ENCODE measurements at places on chromosomes 2 and 18. TPM values are rescaled to one million over a fixed set of nuclear protein-coding genes. Genes with fewer than 3 reads are reported as not detected.

- H3K4me1 ChIP-seq = no peaks in the 10 kb centered on the region
- no peaks in the 10 kb centered on the region for H3K36me3 ChIP-seq
- DNase-seq = no peak
- H3K27me3 ChIP-seq = no peaks in the 10 kb centered on the region
Measured at GRCh38 chr18:45441110-45441847, 174.0 kb upstream of the SLC14A2 start.

DNA sequence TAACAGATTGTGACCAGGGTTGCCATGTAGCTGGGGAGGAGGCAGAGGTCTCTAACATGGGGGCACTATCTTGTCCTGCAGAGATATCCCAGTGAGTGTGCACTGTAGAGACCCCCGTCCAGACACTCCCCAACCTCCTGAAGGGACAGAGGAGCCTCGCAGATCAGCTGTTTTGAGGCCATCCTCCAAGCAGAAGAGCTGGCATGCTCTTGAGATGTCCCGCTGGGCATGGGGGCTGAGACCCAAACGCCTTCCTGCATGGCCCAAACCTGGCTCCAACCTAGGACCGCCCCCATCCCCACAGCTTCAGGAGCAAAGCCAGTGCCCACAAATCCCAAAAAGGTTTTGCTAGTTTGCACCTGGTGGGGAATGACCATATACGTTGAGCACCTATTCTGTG is 2.7 kb upstream of the SLC66A3 start:
- peaks cover 6% of the 10 kb centered on the region for H3K27me3 ChIP-seq
- H3K36me3 ChIP-seq = no peaks in the 10 kb centered on the region
- peaks cover 6% of the 10 kb centered on the region for H3K4me1 ChIP-seq
- no peak overlapping the region for H3K27ac ChIP-seq
- no peak overlapping the region for H3K4me3 ChIP-seq
- DNase-seq = no peak

DNA sequence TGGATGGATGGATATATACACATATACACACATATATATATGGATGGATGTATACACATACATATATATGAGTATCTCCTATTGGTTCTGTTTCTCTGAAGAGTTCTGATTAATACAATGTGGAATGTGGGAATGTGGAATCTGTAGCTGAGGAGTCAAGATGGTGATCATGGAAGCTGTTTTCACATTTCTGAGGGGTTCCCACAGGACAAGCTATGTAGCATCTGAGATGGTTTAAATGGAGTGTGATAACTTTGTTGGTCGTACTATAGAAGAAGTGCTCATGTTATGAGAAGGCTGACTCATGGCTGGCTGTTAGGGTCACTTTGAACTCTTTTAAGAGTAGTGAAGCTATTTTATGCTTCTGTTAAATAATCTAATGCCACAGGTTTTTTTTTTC is 279.7 kb downstream of the MEIS1 start:
- no peaks in the 10 kb centered on the region for H3K36me3 ChIP-seq
- DNase-seq = no peak
- H3K27ac ChIP-seq = no peak overlapping the region
- H3K27me3 ChIP-seq = no peaks in the 10 kb centered on the region
- H3K4me3 ChIP-seq = no peak overlapping the region

DNA sequence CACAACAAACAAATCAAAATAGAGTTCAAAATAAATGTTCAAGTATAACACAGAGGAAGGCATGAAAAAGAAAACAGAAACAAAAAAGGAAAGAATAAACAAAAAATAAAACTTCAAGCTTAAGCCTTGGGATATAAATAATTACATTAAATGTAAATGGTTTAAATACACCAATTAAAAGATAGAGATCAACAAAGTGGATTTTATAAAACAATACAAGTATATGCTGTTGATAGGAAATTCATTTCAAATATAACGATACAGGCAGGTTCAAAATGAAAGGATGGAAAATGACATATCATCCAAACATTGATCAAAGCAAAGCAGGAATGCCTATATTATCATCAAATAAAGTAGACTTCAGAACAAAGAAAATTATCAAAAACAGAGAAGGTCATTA is 16.7 kb downstream of the EXOC6B start:
- H3K27me3 ChIP-seq = no peaks in the 10 kb centered on the region
- no peak overlapping the region for H3K4me3 ChIP-seq
- H3K4me1 ChIP-seq = peaks cover 6% of the 10 kb centered on the region
- peaks cover 23% of the 10 kb centered on the region for H3K36me3 ChIP-seq
- DNase-seq = no peak
- no peak overlapping the region for H3K27ac ChIP-seq

DNA sequence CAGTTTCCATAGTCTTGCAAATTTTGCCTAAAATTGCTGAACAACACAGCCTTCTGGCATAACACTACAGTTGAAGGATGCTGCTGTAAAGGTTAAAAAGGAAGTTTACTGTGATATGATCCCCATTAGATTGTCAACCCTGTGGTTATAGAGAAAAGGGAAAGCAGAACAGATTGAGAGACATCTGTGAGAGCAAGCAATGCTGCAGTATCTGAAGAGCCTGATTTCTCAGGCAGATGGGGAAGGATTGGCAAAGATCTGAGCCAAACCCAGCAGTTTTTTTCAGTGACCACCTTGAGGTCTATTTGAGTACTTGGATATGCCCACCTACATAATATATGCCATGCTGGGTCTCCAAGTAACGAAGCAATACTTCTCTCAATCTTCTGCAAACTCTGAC is 8.5 kb upstream of the ST8SIA3 start:
- no peak overlapping the region for H3K4me3 ChIP-seq
- no peaks in the 10 kb centered on the region for H3K4me1 ChIP-seq
- no peaks in the 10 kb centered on the region for H3K36me3 ChIP-seq
- peaks cover 3% of the 10 kb centered on the region for H3K27me3 ChIP-seq

DNA sequence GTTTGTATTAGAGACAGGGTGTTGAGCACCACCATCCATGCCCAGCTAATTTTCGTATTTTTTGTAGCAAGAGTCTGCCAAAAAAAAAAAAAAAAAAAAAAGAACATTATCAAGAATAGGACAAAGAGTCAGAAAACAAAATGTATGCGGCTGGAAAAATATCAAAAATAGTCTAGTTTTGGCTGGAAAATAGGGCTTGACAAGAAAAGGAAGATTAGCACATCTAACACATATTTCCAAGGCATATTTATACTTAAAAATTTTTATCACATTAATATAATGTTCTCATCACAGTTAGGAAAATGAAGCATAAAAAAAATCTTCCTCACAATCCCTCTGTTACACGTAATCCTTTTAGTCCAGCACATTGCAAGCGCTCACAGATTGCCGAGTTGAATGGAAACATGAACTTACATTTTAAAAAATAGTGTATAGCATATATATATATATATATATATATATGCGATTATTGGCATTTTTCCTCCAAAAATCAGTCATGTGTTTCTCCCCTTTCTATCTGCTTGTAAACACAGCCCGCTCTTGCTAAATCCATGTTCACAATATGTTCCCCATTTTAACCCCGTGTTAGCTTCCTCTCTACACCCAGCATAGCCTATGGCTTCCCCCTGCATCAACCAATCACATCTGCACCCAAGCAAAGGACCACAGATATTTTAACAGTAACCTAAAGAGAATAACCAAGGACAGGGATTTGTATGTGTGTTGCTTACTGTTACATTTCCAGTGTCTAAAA is 183.0 kb downstream of the AFF3 start:
- no peak overlapping the region for H3K4me3 ChIP-seq
- DNase-seq = no peak
- no peaks in the 10 kb centered on the region for H3K36me3 ChIP-seq
- no peaks in the 10 kb centered on the region for H3K4me1 ChIP-seq
- H3K27me3 ChIP-seq = peaks cover 7% of the 10 kb centered on the region
- no peak overlapping the region for H3K27ac ChIP-seq

GRCh38 chr2:141075753-141076152 is 1055.1 kb downstream of the LRP1B start:
- no peak overlapping the region for H3K4me3 ChIP-seq
- DNase-seq = no peak
- no peak overlapping the region for H3K27ac ChIP-seq
- H3K36me3 ChIP-seq = no peaks in the 10 kb centered on the region
- H3K4me1 ChIP-seq = no peaks in the 10 kb centered on the region

DNA sequence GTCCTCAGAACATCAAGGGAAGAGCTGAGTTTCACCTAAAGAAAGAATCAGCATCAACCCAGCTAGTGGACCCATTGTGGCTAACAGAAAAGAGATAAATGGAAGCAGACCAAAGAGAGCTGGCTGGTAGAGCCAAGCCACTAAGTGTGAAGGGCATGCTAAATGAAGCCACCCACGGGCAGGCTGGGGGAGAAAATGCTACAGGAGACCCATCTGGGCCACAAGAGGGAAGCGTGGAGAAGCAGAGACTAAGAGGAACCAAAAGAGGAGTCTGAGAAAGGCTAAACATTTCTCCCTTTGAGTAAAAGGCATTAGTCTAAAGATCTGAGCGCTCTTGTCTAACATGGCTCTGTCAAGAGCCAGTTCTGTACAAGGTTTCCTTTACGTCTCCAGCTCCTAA is 15.8 kb downstream of the CWC22 start:
- H3K4me1 ChIP-seq = peaks cover 22% of the 10 kb centered on the region
- no peak for DNase-seq

- DNase-seq = no peak
- H3K27me3 ChIP-seq = peaks cover 18% of the 10 kb centered on the region
Measured at GRCh38 chr18:59379772-59380522, 20.9 kb upstream of the LMAN1 start.

- peak overlapping the region; percentile 95 for H3K27ac ChIP-seq
- H3K27me3 ChIP-seq = no peaks in the 10 kb centered on the region
- peak overlapping the region; percentile 98 for H3K4me3 ChIP-seq
- H3K4me1 ChIP-seq = peaks cover 63% of the 10 kb centered on the region
Measured at GRCh38 chr18:77130229-77131099, 2.1 kb downstream of the MBP start.

GRCh38 chr2:237923481-237924163 is 43.2 kb upstream of the UBE2F start:
- H3K36me3 ChIP-seq = peaks cover 2% of the 10 kb centered on the region
- no peaks in the 10 kb centered on the region for H3K27me3 ChIP-seq
- H3K27ac ChIP-seq = no peak overlapping the region
- H3K4me3 ChIP-seq = peak overlapping the region; percentile 53
- H3K4me1 ChIP-seq = peaks cover 13% of the 10 kb centered on the region

- no peak overlapping the region for H3K27ac ChIP-seq
- H3K27me3 ChIP-seq = peaks cover 2% of the 10 kb centered on the region
- H3K4me1 ChIP-seq = no peaks in the 10 kb centered on the region
- H3K36me3 ChIP-seq = no peaks in the 10 kb centered on the region
- H3K4me3 ChIP-seq = no peak overlapping the region
Measured at GRCh38 chr18:31050635-31051034, 8.1 kb upstream of the DSC3 start.

- no peaks in the 10 kb centered on the region for H3K4me1 ChIP-seq
- no peak for DNase-seq
- no peak overlapping the region for H3K27ac ChIP-seq
- no peaks in the 10 kb centered on the region for H3K27me3 ChIP-seq
- no peak overlapping the region for H3K4me3 ChIP-seq
Measured at GRCh38 chr2:117943013-117943672, 70.7 kb downstream of the CCDC93 start.

DNA sequence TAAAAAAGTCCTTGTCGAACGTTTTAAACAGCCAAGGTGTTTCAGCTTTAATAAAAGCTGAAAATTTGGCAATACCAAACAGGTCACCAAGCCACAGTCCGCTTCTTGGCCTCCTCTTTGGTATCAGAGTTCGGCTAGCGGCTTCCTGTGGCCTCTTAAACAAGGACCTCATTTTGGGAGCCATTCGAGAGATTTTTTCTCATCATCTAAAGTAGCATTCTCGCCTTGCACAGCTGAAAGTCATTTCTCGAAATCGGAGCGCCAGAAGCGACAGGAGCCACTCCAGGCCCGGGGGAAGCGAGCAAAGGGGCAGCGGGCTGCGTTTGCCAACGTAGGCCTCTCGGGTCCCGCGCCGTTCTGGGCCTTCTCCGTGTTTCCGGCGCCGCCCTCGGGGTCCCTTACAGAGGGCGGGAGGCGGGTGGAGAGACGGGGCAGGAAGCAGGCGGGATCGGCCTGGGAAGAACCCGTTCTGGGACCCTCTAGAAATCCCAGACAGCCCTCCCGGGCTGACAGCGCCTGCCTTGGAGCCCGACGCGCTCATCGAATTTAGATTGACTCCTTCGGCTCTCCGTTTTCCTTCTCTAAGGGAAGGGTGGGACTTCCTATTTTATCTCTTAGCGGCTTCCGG is 522 bp upstream of the ZNF407 start:
- no peaks in the 10 kb centered on the region for H3K27me3 ChIP-seq
- H3K27ac ChIP-seq = peak overlapping the region; percentile 92
- DNase-seq = peak; percentile 83
- H3K4me3 ChIP-seq = peak overlapping the region; percentile 92

GRCh38 chr18:45771587-45772480 is 47.9 kb downstream of the SLC14A1 start:
- H3K27me3 ChIP-seq = peaks cover 48% of the 10 kb centered on the region
- DNase-seq = no peak
- peaks cover 19% of the 10 kb centered on the region for H3K4me1 ChIP-seq
- H3K27ac ChIP-seq = no peak overlapping the region
- H3K36me3 ChIP-seq = peaks cover 2% of the 10 kb centered on the region
- no peak overlapping the region for H3K4me3 ChIP-seq

DNA sequence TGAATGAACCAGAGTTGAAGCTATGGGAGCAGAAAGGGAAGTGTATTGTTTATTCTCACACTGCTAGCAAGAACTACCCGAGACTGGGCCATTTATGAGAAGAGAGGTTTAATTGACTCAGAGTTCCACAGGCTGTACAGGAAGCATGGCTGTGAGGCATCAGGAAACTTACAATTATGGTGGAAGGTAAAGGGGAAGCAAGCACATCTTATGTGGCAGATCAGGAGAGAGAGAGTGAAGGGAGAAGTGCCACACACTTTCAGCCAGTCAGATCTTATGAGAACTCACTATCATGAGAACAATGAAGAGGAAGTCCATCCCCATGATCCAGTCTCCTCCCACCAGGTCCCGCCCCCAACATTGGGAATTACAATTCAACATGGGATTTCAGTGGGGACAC is 383.2 kb upstream of the SLC14A2 start:
- no peak overlapping the region for H3K4me3 ChIP-seq
- no peak overlapping the region for H3K27ac ChIP-seq
- no peaks in the 10 kb centered on the region for H3K4me1 ChIP-seq
- no peaks in the 10 kb centered on the region for H3K36me3 ChIP-seq
- no peak for DNase-seq

DNA sequence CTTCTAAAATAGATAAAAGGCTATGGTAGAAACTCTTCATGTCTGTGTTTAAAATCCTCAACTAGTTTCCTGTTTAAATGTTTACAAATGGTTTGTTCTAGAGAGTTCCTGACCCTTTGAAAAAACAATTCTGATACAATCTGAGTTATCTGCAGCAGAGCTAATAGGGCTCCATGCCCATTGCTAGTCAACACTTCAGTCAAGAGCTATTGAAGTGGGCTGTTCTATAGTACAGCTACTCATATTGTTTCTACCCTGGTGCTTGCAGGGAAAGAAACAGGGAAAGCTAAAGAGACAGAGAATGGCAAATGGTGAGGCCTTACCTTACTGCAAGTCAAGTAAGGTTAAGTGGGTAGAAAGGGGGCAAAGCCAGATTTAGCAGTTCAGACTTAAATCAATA is 112.3 kb upstream of the CAVIN2 start:
- H3K4me1 ChIP-seq = no peaks in the 10 kb centered on the region
- peaks cover 11% of the 10 kb centered on the region for H3K27me3 ChIP-seq
- no peak overlapping the region for H3K27ac ChIP-seq
- H3K36me3 ChIP-seq = no peaks in the 10 kb centered on the region
- DNase-seq = no peak

Gene CHST10
- 6.4 TPM for total RNA-seq

Gene RETREG2
- 129 TPM for total RNA-seq

Gene DYNC1I2
- total RNA-seq = 46.3 TPM

Gene LYPD1
- not detected for total RNA-seq

Gene PROKR1
- total RNA-seq = not detected

Gene TMEFF2
- not detected for total RNA-seq

Gene CFAP221
- not detected for total RNA-seq

Gene RTP5
- total RNA-seq = 0.60 TPM

Gene APLF
- total RNA-seq = 4.6 TPM

Gene PSTPIP2
- total RNA-seq = 12.6 TPM

Gene PLEKHB2
- total RNA-seq = 54.2 TPM
